ENCODE measurements at places on chromosomes 12 and 14.

GRCh38 chr14:99320105-99320572 lies 48.1 kb upstream of the BCL11B start:
- DNase-seq, result peak; percentile 41

DNA sequence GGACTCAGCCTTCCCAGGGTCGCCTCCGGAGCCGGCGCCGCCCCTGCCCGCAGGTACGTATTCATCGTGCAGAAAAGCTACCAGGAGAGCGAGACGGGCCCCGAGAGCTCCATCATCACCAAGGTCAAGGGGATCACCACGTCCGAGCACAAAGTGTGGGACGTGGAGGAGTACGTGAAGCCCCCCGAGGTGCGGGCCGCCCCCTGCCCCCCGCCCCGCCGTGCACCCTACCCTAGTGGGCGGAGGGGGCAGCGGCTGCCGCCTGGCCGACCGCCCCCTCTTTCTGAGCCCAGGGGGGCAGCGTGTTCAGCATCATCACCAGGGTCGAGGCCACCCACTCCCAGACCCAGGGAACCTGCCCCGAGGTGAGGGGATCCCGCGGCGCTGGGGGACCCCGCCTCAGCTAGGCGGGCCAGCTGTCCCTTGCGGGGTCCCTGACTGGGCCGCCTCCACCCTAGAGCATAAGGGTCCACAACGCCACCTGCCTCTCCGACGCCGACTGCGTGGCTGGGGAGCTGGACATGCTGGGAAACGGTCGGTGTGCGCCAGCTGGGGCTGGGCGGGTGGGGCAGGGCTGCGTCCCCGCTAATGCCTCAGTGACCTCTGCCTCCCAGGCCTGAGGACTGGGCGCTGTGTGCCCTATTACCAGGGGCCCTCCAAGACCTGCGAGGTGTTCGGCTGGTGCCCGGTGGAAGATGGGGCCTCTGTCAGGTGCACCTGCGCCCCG lies 973 bp downstream of the P2RX2 start:
- DNase-seq, result no peak

DNA sequence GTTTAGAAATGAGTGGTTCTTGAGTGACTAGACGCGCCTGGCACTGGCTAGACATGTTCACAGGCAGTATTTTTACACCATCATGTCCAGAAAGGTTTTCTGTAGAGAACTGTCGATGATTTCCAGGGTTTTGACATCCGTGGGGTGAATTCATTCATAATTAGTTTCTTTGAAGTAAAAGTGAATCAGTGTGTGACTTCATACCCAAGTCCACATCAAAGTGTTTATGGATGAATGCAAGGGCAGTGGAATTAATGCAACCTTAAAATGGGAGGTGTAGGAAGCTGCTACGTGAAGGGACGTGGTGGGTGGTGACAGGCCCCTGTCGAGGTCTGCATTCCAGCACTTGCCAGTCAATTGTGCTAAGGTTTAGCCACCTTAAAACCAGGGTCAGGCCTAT lies 38.4 kb upstream of the ELK3 start:
- DNase-seq, result no peak

DNA sequence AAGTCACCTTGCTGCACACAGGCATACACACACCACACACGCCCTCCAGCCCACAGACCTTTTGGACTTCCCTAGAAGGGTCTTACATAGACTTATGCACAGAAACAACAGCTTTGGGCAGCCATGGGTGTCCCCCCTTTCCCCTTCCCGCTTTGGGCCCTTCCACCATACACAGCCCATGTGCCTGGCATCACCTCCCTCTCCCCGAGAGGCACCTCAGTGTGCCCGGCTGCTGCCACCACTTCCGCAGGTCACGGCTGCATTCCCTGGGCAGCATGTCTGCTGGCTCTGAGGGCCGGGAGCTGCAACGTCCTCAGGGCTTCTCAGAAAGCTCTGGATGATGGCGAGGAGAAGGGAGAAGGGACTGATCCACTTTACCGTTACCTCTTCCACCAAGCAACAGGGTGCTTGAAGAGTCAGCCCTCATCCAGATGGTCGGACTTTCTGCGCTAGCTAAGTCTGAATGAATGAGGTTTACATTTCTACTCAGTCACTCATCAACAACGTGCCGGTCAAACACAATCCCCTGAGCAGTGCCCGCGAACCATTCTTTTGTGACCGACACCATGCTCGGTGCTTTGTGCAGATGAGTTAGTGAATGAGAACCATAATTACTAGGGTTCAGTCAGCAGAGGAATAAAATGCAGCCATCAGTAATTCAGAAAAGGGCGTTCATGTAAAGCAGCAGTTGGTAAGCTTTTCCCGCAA lies 72.2 kb upstream of the BCL11B start:
- no peak for DNase-seq

DNA sequence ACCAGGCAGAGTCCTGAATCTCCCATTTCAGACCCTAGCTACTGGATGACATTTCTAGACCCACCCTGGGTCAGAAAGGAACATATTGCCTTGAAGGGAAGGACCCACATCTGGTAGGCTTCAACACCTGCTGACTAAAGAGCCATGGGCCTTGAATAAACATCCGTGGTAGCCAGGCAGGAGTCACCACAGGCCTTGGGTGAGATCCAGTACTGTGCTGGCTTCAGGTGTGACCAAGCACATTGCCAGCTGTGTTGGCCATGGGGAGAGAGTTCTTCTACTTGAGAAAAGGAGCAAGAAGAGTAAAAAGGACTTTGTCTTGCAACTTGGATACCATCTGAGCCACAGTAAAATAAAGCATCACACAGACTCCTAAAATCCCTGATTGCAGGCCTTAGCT lies 332.6 kb downstream of the SLC16A7 start:
- no peak for DNase-seq

DNA sequence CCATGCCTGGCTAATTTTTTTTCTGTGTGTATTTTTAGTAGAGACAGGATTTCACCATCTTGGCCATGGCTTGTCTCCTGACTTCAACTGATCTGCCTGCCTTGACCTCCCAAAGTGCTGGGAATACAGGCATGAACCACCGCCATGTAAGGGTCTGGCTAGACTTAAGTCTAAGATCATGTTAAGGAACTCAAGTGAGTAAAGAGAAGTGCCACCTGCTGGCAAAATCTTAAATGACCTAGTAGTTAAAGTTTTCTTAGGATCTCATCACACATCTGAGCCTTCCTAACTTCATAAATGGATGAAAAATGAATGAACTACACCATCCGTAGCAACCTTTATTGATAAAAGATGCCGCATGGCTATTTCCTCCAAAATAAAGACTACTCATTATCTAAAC lies 1.7 kb upstream of the C12orf56 start:
- DNase-seq, result peak; percentile 39

- DNase-seq, result no peak
These were observed 196.5 kb upstream of the PZP start for GRCh38 chr12:9404469-9405260.
